ENCODE measurements at places on chromosomes 5 and 9.

GRCh38 chr5:343461-344401, 22.2 kb downstream of the AHRR start:
- DNase-seq = no peak

GRCh38 chr9:98410185-98410697, 154.8 kb upstream of the TBC1D2 start:
- DNase-seq = no peak

DNA sequence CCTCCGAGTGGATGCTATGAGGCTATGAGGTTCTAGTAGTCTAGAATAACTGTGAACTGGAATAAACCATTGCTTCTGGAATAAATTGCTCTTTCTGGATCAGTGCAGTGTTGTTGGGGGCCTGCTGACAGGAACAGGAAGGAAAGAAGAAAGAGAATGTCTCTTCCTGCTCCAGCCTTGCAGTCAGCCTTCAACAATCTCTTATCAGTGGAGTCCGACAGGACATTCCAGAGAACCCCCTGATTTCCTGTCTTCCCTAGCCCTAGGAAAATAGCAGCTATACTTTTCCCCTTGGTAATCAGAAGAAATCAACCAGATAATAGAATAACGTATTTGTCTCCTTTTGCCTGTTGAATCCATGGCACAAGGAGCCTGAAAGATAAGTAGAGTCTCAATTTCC, 55.4 kb downstream of the WDR36 start:
- no peak for DNase-seq

DNA sequence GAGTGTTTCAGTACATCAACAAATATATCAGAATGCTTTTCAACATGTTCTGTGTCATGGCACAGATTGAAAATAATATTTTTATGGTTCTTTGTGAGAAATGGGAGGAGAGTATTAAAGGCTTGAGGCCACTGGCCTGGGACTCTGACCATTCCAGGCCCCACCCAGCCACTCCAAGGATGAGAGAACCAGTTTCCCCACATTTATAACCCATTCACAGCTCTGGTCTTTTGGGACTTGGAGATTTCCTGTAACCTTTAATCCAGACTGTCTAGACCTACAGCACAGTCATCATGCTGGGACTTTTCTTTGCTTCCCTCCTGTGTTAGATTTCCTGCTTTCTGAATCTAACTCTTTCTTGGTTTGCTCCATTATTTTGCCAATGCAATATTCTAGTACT, 389.6 kb downstream of the KIAA0825 start:
- DNase-seq = no peak

DNA sequence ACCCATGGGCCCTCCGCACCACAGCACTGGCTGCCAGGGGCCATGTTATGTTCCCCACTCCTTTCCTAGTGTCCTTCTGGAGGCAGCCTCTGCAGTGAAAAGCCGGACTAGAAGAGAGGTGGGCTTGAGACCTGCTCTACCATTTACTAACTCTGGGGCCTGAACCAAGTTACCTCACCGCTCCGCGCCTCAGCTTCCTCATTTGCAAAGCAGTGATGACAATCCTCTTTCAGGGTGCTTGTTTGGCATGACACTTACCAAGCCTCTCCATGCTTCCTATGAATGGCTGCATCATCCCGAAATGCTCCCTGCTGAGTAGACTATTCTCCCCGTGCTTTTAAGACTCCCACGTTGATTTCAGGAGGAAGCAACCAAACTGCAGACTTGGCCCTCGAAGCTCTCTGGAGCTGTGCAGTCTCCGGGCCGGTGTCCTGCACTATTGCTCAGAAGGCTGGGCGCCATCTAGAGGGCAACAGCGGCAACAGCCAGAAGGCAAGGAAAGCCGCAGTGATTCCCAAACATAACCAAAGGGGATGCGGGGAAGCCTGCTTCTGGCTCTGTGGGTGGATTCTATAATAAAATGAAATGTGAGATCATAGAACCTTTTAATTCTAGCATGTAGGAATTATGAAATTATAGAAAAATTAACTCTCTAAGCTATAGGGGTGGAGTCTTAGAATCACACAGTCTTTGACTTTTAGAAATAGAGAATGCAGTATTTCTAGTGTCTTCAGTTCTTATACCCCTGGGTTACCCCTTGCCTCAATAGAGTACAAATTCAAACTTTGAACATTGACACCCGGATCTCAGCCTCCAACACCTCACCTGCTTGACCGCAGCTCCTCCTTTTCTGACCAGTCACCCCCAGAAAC, 599.8 kb upstream of the BRINP1 start:
- DNase-seq = no peak

DNA sequence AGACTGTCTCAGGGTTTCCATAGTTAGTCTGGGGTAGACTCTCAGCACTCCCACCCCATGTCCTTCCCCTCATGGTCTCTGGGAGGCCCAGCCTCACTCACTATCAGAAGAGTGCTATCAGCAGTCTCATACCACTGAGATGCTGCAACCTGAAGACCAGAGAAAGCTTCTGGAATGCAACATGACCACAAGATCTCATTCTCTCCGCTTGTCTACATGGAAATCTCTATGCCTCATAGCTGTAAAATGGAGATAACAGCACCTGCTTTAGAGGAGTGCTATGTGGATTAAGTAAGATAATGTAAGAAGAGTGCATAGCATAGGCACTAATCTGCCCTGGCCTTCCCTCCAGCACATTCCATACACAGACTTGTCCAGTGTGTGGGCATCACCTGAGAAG, 47.0 kb upstream of the ZNF169 start:
- DNase-seq = no peak

DNA sequence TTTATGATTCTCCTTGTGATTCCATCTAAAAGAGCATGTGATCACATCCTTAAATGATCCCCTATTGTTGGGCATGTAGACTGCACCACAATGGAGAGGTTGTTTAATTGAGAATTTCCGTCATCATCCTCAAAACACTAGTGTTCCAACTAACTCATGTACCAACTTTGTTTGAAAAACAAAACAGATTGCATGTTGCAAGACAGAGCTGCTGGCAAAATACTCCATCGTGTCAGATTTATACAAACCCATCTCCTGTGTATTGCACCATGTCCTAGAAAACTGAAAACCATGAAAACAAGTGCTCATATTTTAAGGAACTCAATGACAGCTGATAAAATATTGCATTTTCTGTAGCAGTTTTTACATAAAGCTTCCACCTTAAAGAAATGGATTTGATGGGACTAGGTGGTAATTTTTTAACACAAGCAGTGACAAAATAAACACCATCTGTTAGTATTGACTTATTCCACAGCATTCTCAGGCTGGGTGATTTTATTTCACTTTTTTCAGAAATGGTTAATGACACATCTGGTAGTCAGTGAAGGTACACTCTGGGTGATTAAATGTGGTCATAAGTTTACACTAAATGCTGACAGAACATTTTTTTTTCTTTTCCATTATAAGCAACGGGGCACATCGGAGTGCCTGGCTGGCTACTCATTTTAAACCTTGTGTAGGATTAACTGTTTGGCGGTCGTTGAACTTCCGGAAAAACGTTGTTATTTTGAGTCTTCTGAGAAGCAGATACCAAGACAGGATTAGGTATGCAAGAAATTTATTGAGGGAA, 602.9 kb upstream of the WWC1 start:
- no peak for DNase-seq

DNA sequence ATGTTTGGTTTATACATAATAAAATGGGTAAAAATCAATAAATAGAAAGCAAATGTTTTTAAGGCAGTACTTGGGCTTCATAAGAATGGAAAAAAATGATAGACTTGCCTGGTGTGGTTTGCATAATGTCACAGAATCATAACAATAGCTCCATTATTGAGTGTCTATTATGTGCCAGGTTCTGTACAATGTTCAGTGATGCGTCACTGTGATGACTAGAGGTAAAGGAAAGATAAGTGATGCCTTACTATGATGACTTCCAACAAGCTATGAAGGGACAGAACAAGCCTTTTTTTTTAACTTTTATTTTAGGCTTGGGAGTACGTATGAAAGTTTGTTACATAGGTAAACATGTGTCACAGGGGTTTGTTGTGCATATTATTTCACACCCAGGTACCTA, 128.8 kb downstream of the TMC1 start:
- no peak for DNase-seq

Data from activated CD4-positive, CD25-positive, alpha-beta regulatory T cell treated with anti-CD3 and anti-CD28 coated beads, Interleukin-2, amount 50 U/mL, for 16 hours (primary cell).